ENCODE measurements at places on chromosomes 6 and 20. TPM values are rescaled to one million over a fixed set of nuclear protein-coding genes. Genes with fewer than 3 reads are reported as not detected.

FAM83C gene
- total RNA-seq: not detected

TBX18 gene
- total RNA-seq: 27.1 TPM

SAMD10 gene
- total RNA-seq: 0.16 TPM

DUSP15 gene
- 9.9 TPM for total RNA-seq

PBOV1 gene
- total RNA-seq: not detected

PYGB gene
- total RNA-seq: 203 TPM

SYCP2L gene
- total RNA-seq: not detected

ZNF184 gene
- total RNA-seq: 6.5 TPM

KHDC1L gene
- total RNA-seq: not detected

KHDRBS2 gene
- total RNA-seq: not detected

Measured in fibroblast of the aortic adventitia (primary cell).